ENCODE measurements at places on chromosomes 11 and 22.

DNA sequence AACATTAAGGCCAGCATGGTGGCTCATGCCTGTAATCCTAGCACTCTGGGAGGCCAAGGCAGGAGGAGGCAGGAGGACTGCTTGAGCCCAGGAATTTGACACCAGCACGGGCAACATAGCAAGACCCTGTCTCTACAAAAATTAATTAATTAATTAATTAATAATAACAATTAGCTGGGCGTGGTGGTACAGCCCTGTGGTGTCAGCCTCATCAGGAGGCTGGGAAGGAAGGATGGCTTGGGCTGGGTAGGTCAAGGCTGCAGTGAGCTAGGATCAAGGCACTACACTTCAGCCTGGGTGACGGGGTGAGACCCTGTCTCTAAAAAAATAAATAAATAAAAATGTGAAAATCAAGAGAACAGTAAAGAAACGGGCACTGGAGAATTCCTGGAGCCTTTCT, 1.4 kb downstream of the ARFGAP3 start:
- DNase-seq: no peak

DNA sequence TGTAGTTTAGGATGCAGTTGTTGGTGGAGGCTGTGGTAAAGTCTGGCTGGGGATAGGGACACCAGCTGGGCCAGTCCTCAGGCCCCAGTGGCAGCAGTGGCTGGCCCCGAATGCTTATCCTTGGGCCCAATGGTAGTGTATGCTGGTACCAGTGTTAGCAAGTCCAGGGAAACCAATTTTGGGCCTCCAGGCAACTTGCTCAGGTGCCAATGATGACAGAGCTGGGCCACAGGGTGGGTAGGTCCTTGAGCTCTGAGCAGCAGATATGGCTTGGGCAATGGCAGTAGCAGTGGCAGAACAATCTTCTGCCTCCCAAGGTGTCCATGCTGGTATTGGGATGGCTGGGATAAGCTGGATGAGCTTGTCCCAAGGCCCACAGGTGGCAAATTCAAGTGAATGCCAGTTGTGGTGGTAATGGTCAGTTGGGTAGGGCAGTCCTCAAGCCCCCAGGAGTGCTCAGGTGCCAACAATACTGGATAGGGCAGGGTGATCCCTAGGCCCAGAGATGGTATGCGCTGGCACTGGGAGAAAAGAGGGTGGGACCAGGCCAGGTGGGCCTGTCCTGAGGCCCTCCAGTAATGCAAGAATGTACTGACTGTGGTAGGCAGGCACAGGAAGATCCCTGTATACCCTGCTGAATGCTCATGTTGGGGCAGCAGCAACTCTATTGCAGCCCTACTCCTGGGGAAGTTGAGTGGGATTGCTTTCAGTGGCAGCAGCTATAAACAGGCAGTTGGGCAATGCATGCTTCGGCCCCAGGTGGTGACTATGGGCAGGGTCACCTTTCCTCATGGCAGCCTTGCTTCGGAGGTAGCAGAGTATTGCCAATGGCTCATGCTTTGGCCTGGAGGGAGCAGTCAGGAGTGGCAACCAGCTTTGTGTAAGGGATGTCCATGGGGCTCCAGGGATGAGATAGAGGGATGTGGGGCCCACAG, 54.7 kb downstream of the KCNQ1OT1 start:
- DNase-seq: no peak

- no peak for DNase-seq
Measured at GRCh38 chr11:65448074-65448417, 25.4 kb downstream of the NEAT1 start.

DNA sequence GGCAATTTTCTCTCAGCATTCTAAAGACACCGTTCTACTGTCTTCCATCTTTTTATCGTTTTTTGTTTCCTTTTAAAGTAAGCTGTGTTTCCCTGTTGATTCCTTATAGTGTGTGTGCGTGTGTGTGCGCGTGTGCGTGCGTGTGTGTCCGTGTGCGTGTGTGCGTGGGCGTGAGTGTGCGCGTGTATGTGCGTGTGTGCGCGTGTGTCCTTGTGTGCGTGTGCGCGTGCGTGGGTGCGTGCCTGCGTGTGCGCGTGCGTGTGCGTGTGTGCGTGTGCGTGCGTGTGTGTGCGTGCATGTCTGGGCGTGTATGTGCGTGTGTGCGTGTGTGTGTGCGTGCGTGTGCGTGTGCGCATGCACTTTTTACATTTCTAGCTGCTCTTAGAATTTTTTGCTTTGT, 1033.7 kb downstream of the BRD1 start:
- DNase-seq: no peak

DNA sequence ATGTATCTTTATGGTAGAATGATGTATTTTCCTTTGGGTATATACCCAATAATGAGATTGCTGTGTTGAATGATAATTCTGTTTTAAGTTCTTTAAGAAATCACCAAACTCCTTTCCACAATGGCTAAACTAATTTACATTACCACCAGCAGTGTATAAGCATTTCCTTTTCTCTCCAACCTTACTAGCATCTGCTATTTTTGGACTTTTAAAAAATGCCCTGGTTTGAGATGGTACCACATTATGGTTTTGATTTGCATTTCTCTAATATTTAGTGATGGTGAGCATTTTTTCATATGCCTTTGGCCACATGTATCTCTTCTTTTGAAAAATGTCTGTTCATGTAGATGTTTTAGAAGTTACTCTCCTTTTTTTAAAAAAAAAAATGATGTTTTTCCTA, 142.0 kb downstream of the METTL15 start:
- DNase-seq: no peak

GRCh38 chr22:16781764-16782329, 43.4 kb downstream of the XKR3 start:
- no peak for DNase-seq

DNA sequence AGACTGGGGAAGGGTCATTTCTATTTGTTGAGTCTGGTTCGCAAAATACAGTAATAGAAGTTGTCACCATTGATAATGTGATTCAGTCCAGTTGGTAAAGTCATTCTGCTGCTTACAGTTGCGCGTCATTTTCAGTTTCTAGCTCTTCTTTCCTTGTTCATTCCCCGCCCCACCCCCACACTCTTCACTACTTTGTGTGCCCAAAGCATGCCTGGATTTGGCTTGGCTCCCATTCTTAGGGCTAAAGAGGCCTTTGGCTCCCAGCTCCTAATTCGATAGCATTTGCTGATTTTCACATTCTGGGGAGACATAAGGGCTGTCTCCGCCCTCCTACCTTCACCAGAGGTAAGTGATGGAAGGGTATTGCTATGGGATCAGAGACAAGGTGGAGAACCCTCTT, 43.0 kb downstream of the CECR2 start:
- peak; percentile 66 for DNase-seq

- no peak for DNase-seq
Measured at GRCh38 chr11:134389464-134390180, 22.4 kb downstream of the B3GAT1 start.

- DNase-seq: peak; percentile 67
Measured at GRCh38 chr11:57568330-57568766, 876 bp upstream of the UBE2L6 start.

DNA sequence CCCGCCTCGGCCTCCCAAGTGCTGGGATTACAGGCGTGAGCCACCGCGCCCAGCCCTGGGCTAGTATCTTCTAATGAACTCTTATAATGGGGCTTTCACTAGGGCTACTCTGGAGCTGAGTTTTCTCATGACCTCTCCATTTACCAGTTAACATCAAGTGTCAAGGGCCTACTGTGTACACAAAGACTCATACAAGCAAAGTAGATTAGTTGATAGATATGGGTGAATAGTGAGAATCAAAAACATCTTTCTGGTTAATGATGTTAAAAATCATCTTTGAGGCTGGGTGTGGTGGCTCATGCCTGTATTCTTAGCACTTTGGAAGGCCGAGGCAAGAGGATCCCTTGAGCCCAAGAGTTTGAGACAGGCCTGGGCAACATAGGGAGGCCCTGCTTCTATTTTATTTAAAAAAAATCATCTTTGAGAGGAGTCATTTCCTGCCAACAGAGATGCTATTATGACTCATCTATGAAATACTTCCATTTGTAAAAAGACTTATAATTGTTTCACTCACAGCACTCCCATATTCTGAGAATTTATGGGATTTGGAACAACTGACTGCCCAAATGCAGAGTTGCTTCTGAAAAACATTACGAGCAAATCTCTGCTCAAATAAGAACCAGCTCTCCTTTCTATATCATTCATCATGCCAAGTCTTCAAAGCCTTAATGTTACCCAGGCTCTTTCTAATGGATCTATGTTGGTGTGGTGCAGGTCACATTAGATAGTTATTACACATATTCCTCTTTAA, 57.0 kb downstream of the GDPD4 start:
- no peak for DNase-seq
